ENCODE measurements at places on chromosomes 2 and 18. TPM values are rescaled to one million over a fixed set of nuclear protein-coding genes. Genes with fewer than 3 reads are reported as not detected.

GRCh38 chr18:70046796-70047195 is 99.1 kb upstream of the CD226 start:
- DNase-seq: no peak

DNA sequence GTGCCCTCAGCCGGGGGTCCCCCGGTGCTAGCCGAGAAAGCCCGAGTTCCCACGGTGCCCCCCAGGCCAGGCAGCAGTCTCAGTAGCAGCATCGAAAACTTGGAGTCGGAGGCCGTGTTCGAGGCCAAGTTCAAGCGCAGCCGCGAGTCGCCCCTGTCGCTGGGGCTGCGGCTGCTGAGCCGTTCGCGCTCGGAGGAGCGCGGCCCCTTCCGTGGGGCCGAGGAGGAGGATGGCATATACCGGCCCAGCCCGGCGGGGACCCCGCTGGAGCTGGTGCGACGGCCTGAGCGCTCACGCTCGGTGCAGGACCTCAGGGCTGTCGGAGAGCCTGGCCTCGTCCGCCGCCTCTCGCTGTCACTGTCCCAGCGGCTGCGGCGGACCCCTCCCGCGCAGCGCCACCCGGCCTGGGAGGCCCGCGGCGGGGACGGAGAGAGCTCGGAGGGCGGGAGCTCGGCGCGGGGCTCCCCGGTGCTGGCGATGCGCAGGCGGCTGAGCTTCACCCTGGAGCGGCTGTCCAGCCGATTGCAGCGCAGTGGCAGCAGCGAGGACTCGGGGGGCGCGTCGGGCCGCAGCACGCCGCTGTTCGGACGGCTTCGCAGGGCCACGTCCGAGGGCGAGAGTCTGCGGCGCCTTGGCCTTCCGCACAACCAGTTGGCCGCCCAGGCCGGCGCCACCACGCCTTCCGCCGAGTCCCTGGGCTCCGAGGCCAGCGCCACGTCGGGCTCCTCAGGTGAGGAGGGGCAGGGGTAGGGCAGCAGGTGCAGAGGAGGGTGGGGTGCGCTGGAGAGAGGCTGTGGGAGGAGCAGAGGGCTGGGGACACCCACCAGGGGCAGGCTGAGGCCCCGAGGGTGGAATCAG is 14.1 kb upstream of the GMPPA start:
- DNase-seq: no peak

The VSNL1 gene
- 5.4 TPM for total RNA-seq

The ANKRD30B gene
- total RNA-seq: 0.34 TPM

The ADRA2B gene
- total RNA-seq: 0.73 TPM

The RAB6C gene
- not detected for total RNA-seq

The KIAA2012 gene
- total RNA-seq: 0.13 TPM

The DSG4 gene
- total RNA-seq: 0.26 TPM
